ENCODE measurements at places on chromosomes 7 and 10.

GRCh38 chr10:1774796-1775195, 37.5 kb upstream of the ADARB2 start:
- DNase-seq, result no peak

DNA sequence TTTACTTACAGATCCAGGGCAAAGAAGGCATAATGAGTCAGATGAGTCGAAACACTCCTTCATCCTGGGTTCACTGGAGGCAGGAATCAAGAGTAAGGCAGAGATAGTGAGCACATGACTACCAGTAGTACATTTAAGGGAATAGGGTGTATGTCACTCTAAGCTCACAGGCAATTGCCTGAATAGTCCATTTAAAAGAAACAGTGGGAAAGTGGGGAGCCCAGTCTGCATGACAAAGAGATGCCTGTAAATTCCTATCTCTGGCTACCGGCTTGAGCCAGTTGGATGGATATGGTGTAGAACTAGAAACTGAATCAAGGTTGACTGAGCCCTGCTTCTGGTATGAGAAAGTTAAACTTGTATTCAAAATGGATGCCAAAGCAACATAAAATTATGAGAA, 861.5 kb upstream of the ZWINT start:
- no peak for DNase-seq

GRCh38 chr7:101635484-101635883, 6.4 kb upstream of the MYL10 start:
- no peak for DNase-seq

- peak; percentile 61 for DNase-seq
These were observed at the start of gene PROSER2 for GRCh38 chr10:11823122-11823988. PROSER2 (plus strand) TSS chr10:11823356; CDS start chr10:11852078, 28,722 bp downstream.

- peak; percentile 92 for DNase-seq
These were observed 29.0 kb upstream of the HSPA12A start for GRCh38 chr10:116771101-116771958.

- no peak for DNase-seq
These were observed 26.9 kb downstream of the SFXN4 start for GRCh38 chr10:119138346-119139306.

- DNase-seq, result no peak
These were observed 13.6 kb downstream of the DGKB start for GRCh38 chr7:14888962-14889361.

GRCh38 chr7:151867912-151868311, 9.0 kb downstream of the PRKAG2 start:
- no peak for DNase-seq

DNA sequence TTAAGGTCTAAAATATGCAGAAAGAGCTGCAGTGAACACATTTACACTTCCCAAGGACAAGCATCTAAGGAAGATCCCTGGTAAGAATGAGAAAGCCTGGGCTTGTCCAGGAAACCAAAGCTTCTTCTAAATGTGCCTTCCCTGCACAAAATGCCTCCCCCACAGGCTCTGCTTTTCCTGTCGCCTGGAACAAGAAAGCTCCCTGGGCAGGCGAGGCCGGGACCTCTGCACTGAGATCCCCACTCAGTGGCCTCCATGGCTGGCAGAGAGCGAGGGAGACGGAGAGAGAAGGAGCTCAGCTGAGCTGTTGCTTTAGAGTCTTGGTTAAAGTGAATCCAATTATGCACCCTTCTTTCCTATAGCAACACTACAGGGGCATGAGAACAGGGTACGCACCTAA, 75.6 kb downstream of the AMZ1 start:
- no peak for DNase-seq

DNA sequence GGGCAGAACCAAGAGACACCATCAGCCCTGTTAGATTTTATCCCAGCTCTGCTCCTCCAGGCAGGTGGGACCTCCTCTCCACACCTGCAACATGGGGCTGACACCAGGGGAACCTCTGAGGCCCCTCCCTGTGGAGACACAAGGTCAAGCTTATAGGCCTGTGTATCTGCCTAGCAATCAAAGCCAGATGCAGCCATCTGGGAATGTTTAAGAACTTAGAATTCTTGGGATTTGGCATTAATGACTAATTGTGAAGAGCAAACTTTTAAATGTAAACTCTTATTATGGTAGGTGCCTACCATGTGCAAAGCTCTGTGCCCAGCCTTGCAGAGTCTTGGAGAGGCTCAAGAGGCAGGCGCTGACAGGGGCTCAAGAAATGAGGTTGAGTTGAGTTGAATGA, 52.1 kb downstream of the TBATA start:
- no peak for DNase-seq

DNA sequence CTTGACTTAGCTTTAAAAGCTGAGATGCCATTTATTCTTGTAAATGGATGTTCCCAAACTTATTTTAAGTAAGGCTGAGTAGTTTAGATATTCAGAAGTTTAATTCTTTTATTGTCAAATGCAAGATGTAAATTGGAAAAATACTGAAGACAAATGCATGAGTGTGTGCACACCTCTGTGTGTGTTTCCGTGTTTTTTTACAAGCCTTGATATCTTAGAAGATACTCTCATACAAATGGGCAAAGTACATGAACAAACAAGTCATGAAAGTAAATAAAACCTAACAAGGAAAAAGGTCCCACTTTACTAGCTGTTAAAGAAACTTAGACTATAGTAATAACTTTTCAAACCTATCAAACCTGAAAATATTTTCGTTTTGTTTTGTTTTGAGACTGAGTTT, 29.0 kb downstream of the ACSL5 start:
- DNase-seq, result no peak

DNA sequence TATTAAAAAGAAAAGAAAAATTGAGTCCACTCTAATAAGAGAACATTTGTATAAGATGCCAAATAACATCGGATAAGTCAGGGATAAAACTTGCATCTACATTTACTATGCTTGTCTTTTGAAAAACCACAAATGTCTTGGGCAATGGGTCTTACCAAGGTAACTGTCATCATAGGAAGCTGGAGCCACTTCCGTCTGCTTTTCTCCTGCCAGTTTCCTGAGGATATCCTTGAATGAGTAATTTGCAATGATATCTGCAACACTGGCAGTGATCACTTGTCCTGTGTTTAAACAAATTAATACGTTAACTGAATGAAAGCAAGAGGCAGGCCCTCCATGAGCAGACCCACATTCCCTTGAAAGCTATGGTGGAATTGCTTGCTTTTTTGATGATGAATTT, 47.3 kb downstream of the ITGA8 start:
- no peak for DNase-seq

Data from umbilical cord (tissue), 2 donors.